T-helper 17 cell (primary cell): ENCODE measurements at places on chromosomes 6 and 20. TPM values are rescaled to one million over a fixed set of nuclear protein-coding genes. Genes with fewer than 3 reads are reported as not detected.

GRCh38 chr6:86380571-86381125 is 556.7 kb upstream of the HTR1E start:
- no peak for DNase-seq
- H3K27me3 ChIP-seq, result no peaks in the 10 kb centered on the region
- H3K27ac ChIP-seq, result no peak overlapping the region

DNA sequence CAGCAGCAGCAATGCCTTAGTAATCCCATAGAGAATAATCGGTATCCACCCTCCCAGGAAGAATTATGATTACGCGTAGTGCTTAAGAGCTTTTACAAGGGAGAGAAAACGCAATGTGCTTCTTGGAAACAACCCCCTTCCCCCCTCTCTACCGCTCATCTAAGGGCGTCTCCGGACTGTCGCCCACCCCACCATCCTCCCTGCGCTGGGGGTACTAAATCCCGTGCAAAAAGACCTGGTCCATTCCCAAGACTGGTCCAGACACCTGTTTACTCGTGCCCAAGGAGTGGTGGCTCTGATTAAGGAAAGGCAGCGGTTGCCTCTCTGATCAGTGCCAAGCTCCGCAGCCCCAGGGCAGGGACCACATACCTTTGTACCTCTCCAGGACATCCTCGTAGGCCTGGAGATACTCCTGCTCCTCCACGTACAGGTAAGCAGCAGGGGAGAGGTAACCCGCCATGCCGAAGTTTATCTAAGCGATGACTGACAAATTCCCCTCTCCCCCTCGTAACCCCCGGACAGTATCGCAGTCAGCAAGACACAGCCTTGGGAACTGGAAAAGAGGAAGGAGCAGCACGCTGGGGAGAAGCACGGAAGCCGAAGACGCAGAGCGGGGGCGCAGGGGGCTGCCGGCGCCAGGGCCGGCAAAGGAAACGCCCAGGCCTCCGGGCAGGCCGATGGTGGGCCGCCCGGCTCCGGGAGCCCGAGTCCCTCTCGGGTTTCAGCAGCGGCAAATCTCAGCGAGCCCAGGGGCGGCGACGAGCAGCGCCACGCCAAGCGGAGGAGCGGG is 112.0 kb upstream of the BEND6 start:
- peaks cover 15% of the 10 kb centered on the region for H3K4me1 ChIP-seq
- H3K36me3 ChIP-seq, result no peaks in the 10 kb centered on the region
- peaks cover 37% of the 10 kb centered on the region for H3K27me3 ChIP-seq
- H3K27ac ChIP-seq, result no peak overlapping the region
- peak overlapping the region; percentile 94 for H3K4me3 ChIP-seq

DNA sequence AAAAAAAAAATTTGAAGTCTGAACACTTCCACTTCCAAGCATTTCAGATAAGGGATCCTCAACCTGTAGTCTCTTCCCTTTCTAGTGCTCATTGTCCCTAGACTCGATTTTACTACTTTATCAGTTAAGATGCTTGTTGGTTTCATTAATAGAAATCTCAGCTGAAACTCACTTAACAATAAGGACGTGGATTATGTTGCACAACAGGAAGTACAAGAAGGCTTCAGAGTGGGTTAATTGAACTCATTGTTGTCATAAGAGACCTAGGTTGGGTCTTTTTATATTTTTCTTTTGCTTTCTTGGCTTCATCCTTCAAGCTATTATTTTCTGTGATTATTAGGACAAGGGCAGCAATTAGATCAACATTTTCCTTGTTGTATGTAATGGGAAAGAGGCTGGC is 175.2 kb downstream of the CDKAL1 start:
- peaks cover 9% of the 10 kb centered on the region for H3K4me1 ChIP-seq
- no peaks in the 10 kb centered on the region for H3K27me3 ChIP-seq
- H3K27ac ChIP-seq, result no peak overlapping the region
- no peak for DNase-seq
- no peaks in the 10 kb centered on the region for H3K36me3 ChIP-seq

DNA sequence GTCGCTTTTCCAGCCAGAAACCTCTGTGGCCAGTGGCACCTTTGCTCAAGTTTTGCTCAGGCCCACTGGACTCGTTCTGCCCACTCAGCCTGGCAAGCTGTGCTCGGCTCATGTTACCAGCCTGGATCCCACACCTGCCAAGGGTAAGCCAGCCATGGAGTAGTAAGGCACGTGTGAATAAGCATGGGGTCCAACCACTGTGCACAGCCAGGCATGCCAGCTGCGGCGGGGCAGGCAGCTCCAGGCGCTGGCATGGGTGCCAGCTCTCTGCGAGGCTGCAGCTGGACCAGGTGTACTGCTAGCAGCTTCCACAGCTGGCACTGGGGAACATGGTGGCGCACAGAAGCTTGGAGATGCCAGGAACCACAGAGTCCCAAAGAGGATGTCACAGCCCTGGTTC is 32.1 kb upstream of the PDYN start:
- H3K27me3 ChIP-seq, result peaks cover 42% of the 10 kb centered on the region
- H3K4me3 ChIP-seq, result no peak overlapping the region
- no peak overlapping the region for H3K27ac ChIP-seq

GRCh38 chr6:40244699-40245098 is 310.4 kb upstream of the MOCS1 start:
- H3K36me3 ChIP-seq, result no peaks in the 10 kb centered on the region
- no peak overlapping the region for H3K4me3 ChIP-seq
- no peaks in the 10 kb centered on the region for H3K4me1 ChIP-seq

GRCh38 chr6:444653-445275 is 53.2 kb downstream of the IRF4 start:
- H3K36me3 ChIP-seq, result no peaks in the 10 kb centered on the region
- H3K4me1 ChIP-seq, result peaks cover 43% of the 10 kb centered on the region
- DNase-seq, result peak; percentile 46
- peak overlapping the region; percentile 92 for H3K27ac ChIP-seq
- peak overlapping the region; percentile 84 for H3K4me3 ChIP-seq

DNA sequence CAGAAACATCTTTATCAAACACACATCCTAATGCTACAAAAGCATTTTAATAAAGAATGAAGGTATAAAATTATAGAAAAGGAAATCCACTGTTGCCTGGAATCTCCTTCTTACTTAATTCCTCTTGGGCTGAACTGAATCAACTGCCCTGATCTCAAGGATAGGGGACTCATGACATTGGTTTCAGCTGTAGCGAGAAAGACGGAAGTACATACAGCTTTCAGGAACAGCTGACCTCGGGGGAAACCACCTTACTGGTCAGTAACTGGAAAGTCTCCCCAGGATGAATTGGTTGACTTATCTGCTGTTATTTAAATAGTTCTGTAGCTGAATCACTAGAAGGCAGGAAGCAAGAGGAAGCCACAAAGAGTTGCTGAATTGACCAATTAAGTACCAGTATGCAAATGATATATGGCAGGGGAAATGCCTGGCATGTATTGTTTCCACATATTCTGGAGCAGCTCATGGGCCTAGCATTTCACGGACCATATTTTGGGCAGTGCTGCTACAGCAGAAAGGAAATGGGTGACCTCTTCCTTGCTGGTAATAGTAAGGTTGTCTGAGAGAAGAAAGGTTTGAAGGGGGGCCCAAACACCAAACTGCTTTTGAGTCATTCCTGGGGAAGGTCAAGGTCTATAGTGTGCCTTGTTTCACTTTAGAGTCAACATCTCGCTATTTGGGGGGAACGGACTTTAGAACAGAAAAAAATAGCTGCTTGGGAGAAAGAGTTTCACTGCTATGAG is 43.7 kb upstream of the MAP7 start:
- no peak for DNase-seq
- H3K27me3 ChIP-seq, result no peaks in the 10 kb centered on the region
- peaks cover 38% of the 10 kb centered on the region for H3K4me1 ChIP-seq

- H3K27ac ChIP-seq, result no peak overlapping the region
- peaks cover 40% of the 10 kb centered on the region for H3K27me3 ChIP-seq
- DNase-seq, result no peak
- peaks cover 5% of the 10 kb centered on the region for H3K36me3 ChIP-seq
Observed at GRCh38 chr20:3082955-3083952, 1.3 kb downstream of the AVP start.

DNA sequence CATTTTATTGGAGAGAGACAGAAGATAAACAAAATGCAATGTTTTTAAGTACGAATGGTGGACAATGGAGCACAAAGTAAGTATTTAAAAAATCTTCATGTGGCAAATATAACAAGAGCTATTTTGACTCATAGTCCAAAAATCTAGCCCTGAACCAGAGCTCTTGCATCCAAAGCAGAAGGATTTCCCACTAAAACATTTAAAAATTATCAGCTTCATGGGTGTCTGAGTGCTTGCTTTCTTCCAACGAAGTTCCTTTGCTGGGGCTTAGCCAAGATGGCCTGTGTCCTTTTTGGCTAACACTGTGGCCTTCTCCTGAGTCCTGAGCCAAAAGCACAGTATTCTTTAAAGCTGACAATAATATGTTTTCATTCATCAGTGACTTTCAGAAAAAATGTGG is 161.7 kb downstream of the RIMS1 start:
- DNase-seq, result no peak
- no peak overlapping the region for H3K27ac ChIP-seq
- no peaks in the 10 kb centered on the region for H3K36me3 ChIP-seq
- no peaks in the 10 kb centered on the region for H3K27me3 ChIP-seq
- H3K4me3 ChIP-seq, result no peak overlapping the region

DNA sequence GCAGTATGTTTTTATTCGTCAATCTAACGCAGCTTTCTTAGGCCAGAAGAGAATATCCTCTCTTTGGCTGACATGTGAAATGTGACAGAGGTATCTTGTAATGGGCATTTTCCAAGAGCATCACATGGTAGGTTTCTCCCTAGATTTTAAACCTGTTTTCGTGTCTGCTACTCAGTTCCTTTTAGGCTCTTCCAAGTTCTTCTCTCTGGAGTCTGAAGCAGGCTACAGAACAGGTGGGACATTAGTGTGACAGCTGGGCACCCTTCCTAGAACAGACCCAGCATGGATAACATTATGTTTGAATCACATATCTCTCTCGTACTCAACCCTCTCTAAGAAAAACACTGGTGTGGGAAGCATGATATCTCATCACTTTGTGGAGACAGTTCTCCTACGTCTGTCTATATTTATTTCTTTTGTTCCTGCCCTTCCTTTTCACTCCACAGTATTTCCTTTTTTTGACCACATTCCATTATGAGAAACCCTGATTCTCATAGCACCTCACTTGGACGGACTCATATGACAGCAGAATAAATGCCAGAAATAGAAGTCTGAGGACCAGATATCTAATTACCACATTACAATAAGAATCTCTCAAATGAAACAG is 263.4 kb downstream of the NKAIN2 start:
- no peaks in the 10 kb centered on the region for H3K36me3 ChIP-seq
- H3K27ac ChIP-seq, result no peak overlapping the region
- no peaks in the 10 kb centered on the region for H3K27me3 ChIP-seq
- no peak for DNase-seq
- no peaks in the 10 kb centered on the region for H3K4me1 ChIP-seq

GRCh38 chr20:36144336-36144735 is 10.2 kb upstream of the EPB41L1 start:
- H3K27me3 ChIP-seq, result peaks cover 60% of the 10 kb centered on the region
- H3K4me3 ChIP-seq, result no peak overlapping the region
- DNase-seq, result no peak
- peaks cover 5% of the 10 kb centered on the region for H3K4me1 ChIP-seq
- H3K36me3 ChIP-seq, result peaks cover 4% of the 10 kb centered on the region

DNA sequence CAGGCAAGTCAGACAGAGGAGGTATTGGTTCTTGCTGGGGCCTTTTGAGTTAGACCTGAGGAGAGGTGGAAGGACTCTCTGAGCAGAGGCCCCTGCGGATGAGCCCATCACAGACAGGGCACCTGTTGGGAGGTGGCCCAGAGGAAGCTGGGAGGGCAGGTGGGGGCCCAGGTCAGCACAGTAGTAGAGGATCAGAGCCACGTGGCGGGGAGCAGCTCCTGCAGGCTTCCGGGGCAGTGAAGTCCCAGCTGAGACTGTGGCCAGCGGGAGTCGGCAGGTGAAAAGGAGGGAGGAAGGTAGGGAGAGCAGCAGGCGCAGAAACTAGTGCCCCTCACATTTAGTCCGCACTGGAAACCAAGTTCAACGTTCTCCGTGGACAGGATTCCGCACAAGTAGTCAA is 61.8 kb downstream of the RSPH3 start:
- DNase-seq, result no peak
- H3K4me3 ChIP-seq, result peak overlapping the region; percentile 43
- H3K4me1 ChIP-seq, result peaks cover 21% of the 10 kb centered on the region
- H3K36me3 ChIP-seq, result no peaks in the 10 kb centered on the region

RAD21L1 gene
- total RNA-seq, result not detected

MRAP2 gene
- total RNA-seq, result not detected

HTR1B gene
- total RNA-seq, result not detected

C2 gene
- total RNA-seq, result not detected

TRIM15 gene
- total RNA-seq, result not detected

ADGRF5 gene
- not detected for total RNA-seq

PRICKLE4 gene
- not detected for total RNA-seq

CNBD2 gene
- 11.7 TPM for total RNA-seq
